ENCODE measurements at places on chromosomes 3 and 15.

GRCh38 chr3:69088063-69088462 lies 3.3 kb downstream of the ARL6IP5 start:
- peaks cover 4% of the 10 kb centered on the region for H3K4me1 ChIP-seq
- peak overlapping the region; percentile 20 for H3K4me3 ChIP-seq
- no peaks in the 10 kb centered on the region for H3K36me3 ChIP-seq
- no peaks in the 10 kb centered on the region for H3K27me3 ChIP-seq
- DNase-seq = no peak

DNA sequence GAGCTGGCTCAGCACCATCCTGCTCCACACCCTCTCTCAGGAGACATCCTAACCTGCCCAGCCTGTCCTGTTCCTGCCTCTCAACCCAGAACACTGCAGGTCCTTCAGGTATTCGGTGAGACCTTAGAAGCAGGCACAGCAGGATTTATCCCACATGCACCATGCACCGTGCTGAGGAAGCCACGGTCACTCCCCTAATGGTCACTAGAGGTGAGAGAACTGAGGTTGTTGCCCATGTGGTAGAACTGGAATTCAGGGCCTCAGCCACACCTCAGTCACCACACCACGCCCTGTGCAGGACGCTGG lies 36.9 kb downstream of the APBA2 start:
- H3K4me1 ChIP-seq = no peaks in the 10 kb centered on the region
- no peaks in the 10 kb centered on the region for H3K36me3 ChIP-seq
- no peak overlapping the region for H3K27ac ChIP-seq
- H3K4me3 ChIP-seq = no peak overlapping the region
- no peaks in the 10 kb centered on the region for H3K27me3 ChIP-seq
- peak; percentile 14 for DNase-seq

GRCh38 chr15:78321041-78321570 lies 19.0 kb upstream of the CRABP1 start:
- DNase-seq = peak; percentile 58
- peak overlapping the region; percentile 99 for H3K27ac ChIP-seq
- no peak overlapping the region for H3K4me3 ChIP-seq
- H3K27me3 ChIP-seq = no peaks in the 10 kb centered on the region
- H3K4me1 ChIP-seq = peaks cover 16% of the 10 kb centered on the region
- H3K36me3 ChIP-seq = no peaks in the 10 kb centered on the region

DNA sequence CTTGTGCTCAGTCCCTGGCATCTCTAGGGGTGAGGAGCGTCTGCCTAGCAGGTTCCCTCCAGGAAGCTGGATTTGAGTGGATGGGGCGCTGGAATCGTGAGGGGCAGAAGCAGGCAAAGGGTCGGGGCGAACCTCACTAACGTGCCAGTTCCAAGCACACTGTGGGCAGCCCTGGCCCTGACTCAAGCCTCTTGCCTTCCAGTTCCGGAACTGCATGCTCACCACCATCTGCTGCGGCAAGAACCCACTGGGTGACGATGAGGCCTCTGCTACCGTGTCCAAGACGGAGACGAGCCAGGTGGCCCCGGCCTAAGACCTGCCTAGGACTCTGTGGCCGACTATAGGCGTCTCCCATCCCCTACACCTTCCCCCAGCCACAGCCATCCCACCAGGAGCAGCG lies 5.0 kb downstream of the RHO start:
- no peak overlapping the region for H3K27ac ChIP-seq
- H3K36me3 ChIP-seq = no peaks in the 10 kb centered on the region
- H3K27me3 ChIP-seq = no peaks in the 10 kb centered on the region
- H3K4me1 ChIP-seq = peaks cover 35% of the 10 kb centered on the region
- no peak for DNase-seq
- no peak overlapping the region for H3K4me3 ChIP-seq
